Activated naive CD4-positive, alpha-beta T cell treated with anti-CD3 and anti-CD28 coated beads, Interleukin-2, amount 10 ng/mL, durations not matched to agents 7 days and 5 days (primary cell): ENCODE measurements at places on chromosomes 3 and 15.

GRCh38 chr3:88668180-88668579 is 439.2 kb upstream of the EPHA3 start:
- DNase-seq = no peak

- no peak for DNase-seq
These were observed 39.6 kb downstream of the MAP3K13 start for GRCh38 chr3:185402561-185402960.

- DNase-seq = no peak
These were observed 135.0 kb downstream of the LRRK1 start for GRCh38 chr15:101054116-101054515.

DNA sequence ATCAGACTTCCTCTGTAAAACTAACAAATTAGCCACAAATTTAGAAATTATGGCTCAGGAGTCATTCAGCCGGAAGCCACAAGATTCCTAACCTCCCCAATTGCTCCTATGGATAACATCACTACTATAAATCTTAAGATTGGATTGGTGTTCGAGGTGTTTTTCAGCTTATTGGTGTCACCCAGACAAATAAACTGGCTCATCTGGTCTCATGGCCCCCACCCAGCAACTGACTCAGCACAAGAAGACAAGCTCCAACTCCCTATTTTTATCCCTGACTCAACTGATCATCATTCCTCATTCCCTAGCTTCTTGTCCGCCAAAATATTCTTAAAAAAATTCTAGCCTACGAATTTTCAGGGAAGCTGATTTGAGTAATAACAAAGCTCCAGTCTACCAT is 135.1 kb upstream of the STRIT1 start:
- DNase-seq = no peak

- no peak for DNase-seq
These were observed 38.4 kb upstream of the SLC25A36 start for GRCh38 chr3:140903196-140903595.

- DNase-seq = no peak
These were observed 288.9 kb downstream of the EDEM1 start for GRCh38 chr3:5476403-5476802.
